Immature natural killer cell (primary cell): ENCODE measurements at places on chromosomes 4 and X. TPM values are rescaled to one million over a fixed set of nuclear protein-coding genes. Genes with fewer than 3 reads are reported as not detected.

- DNase-seq: no peak
Measured at GRCh38 chrX:19332983-19333382, 10.7 kb upstream of the PDHA1 start.

DNA sequence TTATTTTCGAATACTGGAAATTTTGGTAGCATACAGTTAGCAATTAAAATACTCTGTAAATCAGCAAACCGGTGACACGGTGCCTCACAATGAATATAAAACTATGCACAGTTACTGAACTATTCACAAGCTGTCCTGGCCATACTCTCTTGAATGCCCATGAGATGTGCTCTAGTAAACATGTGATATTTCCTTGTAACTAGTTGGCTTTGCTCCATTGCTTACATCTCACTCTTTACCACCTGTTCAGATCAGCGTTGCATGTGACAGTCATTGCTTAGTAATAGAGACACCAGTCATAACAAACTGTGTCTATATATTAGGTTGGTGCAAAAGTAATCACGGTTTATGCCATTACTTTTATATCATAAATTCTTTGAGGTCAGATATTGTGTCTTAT is 897.9 kb upstream of the FTHL17 start:
- no peak for DNase-seq

DNA sequence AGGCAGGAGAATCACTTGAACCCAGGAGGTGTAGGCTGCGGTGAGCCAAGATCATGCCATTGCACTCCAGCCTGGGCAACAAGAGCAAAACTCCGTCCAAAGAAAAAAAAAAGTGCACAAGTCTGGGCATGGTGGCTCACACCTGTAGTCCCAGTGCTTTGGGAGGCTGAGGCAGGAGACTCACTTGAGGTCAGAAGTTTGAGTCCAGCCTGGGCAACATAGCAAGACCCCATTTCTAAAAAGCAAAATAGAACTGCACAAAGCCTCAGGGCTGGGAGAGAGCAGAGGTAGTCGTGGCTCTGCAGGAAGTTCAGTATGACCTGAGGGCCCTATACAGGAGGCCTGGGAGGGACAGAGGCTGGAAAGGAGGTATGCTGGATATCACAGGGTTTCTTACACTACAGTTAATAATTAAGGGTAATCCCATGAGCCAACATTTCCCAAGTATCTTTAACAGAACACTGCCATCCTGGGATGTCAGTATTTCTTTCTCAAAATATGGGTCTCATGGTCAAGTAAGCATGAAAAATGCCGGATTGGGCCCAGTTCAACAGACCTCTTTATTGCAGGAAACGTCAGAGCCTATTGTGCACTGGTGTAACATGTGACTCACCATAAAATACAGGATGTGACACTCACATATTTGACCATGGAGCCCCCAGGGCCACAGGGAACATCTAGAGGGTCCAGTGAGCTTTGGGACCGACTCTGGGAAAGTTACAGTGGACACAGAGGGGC is 37.8 kb downstream of the ACSL1 start:
- DNase-seq: no peak

DNA sequence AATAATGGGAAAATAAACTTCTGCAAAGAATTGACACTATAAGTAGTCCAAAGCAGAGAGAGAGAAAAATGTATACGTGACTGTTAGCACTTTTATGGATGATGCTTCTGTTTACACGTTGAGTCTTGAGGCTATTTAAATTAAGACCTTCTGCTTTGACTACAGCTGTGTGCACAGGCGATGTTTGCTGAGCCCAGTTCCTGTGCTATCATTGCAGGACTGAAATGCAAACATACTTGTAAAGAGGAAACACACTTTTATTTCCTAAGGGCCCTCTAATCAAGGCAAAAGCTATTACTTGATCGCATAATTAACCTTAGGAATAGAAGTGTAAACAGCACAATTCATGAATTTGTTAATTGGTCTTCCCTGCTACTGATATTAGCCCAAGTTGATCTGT is 226.9 kb downstream of the FBXW7 start:
- no peak for DNase-seq

GRCh38 chrX:119410027-119410819 is 11.1 kb downstream of the SLC25A43 start:
- DNase-seq: no peak

DNA sequence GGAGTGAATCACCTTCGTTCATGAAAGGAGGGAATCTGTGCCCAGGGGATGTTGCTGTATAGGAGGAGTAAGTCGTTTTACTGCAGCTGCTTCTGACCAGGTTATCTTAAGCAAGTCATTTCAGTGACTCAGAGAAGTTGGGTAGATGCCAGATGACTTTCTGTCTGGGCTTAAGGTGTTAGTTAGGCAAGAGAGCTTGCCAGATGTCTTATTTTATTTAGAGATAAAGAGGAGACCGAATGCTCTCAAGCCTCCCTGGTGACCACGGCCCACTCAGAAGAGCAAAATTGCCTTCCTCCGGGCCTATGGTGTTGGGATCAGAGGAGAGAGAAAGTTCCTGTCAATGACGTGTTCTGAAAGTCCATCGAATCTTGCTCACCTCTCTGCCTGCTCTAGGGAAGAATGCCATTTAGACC is 16.3 kb upstream of the ZNF827 start:
- DNase-seq: no peak

- DNase-seq: no peak
Measured at GRCh38 chr4:2666722-2667247, 89.4 kb downstream of the TNIP2 start.

- no peak for DNase-seq
Measured at GRCh38 chrX:12237771-12238170, 99.5 kb downstream of the FRMPD4 start.

GRCh38 chrX:47643926-47644325 is 6.4 kb downstream of the ELK1 start:
- DNase-seq: no peak

DNA sequence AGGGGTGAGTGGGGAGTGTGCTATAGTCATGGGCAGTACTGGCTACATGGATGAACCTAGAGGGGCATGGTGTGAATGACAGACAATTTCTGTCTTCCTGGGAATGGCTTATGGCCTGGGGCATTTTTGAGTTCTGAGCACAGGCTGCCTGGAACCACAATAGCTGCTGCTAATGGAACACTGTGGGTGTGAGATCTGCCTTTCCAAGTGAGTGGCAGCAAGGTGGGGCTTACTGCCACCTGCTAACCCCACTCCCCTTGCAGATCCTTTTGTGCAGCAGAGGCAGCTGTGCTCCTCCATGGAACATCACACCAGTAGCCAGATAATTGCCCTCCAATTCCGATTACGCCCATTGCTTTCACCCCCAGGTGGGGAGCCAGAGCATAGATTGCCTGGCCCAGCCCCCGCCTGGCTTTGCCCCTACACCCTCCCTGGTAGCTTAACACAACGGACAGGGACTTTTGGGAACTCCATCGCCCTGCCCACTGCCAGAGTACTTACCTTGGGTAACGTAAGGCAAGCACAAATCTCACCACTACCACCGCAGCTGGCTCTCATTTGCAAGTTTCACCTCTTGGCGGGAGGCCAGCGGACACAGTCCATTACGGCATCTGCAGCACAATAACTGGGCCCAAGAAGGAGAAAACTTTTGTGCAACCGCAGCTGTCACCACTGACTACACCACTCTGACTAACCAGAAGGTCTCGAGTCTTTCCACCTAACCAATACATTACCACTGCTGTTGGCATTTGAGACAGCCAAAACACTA is 421.2 kb upstream of the NWD2 start:
- no peak for DNase-seq

DNA sequence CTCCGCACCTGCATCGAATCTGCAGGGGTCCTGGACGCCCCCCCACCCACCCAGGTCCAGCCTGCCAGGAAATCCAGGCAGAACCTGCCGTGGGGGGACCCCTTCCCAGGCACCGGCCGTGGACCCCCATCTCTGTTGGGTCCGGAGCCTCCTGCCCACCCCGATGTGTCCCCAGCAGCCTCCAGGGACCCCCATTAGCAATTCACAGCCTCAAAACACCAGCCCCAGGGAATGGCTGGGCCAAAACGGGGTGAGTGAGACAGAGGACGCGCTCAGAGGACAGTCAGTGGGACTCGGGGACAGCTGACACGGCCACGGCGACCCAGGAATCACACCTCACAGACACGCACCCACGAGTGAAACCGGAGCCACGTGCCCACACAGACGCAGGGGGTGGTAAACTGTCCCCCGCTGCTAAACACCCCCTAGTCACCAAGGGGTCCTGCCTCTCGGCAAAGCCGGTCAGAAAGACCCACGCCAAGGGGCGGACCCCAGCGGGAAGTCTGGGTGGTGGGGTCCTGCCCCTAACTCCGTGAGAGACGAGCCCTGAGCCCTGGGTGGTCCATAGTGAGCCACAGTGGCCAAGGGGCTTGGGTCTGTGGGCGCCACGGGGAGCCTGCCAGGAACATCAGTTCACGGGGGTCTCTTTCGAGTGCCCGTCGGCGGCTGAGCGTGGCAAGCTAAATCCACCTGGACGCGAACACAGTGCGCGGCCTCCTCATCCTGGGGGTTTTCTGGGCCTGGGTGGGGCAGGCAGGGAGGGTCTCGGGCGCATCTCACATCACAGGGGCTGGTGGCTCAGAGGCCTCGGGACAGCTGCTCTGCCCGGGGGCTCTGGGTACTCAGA is 126.5 kb upstream of the NKX1-1 start:
- DNase-seq: no peak

- DNase-seq: no peak
Measured at GRCh38 chr4:17008834-17009345, 110.4 kb upstream of the LDB2 start.

- no peak for DNase-seq
Measured at GRCh38 chr4:10808591-10808990, 124.0 kb upstream of the CLNK start.

DNA sequence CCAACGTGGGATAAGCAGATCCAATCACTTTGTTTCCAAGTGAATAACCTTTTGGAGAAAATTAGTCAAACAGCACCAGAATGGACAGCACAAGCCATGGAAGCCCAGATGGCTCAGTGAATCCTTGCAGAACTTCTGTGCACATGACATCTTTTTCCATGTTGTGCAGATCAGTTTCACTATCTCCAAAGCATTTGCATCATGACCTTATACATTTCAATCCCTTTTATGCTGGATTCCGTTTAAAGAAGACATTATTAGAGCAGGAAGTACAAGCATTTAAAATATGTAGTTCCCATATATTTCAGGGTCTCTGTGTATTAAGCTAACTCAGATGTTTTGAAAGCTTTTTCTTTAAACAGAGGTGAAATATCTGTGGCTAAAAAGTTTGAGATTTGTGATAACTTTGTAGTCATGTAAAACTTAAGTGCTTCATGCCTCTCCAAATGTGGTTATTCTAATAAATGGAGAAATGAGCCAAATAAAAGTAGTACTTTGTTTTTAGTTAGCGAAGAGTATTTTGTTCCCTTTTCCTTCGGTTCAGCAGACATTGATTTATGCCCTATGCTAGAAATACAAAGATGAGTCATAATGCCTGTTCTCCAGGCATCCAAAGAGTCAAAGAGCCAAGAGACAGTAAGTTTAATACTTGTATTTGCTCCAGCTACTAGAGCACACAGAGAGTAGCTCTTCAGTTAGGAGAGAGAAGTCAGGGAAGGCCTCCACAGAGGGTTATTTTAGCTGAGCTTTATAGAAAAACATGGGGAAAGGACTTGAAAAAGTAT is 39.0 kb downstream of the PLAC8 start:
- no peak for DNase-seq

- no peak for DNase-seq
Measured at GRCh38 chr4:23921447-23921845, 31.6 kb upstream of the PPARGC1A start.

DNA sequence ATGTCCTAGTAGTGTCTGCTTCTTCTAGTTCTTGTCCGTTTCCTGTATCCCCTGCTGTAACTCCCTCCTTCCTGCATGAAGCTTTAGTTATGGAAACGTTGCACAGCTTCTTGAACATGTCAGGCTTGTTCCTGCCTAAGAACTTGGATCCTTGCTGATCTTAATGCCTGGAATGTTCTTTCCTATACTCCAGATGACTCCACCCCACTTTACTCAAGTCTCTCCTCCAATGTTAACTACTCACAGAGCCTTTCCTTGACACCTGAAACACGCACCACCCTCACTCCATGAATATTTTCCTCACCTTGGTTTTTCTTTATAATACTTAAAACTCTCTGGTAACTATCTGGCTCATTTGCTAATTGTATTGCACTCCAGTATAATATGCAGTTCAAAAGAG is 19.4 kb downstream of the MAGEC3 start:
- DNase-seq: no peak

DNA sequence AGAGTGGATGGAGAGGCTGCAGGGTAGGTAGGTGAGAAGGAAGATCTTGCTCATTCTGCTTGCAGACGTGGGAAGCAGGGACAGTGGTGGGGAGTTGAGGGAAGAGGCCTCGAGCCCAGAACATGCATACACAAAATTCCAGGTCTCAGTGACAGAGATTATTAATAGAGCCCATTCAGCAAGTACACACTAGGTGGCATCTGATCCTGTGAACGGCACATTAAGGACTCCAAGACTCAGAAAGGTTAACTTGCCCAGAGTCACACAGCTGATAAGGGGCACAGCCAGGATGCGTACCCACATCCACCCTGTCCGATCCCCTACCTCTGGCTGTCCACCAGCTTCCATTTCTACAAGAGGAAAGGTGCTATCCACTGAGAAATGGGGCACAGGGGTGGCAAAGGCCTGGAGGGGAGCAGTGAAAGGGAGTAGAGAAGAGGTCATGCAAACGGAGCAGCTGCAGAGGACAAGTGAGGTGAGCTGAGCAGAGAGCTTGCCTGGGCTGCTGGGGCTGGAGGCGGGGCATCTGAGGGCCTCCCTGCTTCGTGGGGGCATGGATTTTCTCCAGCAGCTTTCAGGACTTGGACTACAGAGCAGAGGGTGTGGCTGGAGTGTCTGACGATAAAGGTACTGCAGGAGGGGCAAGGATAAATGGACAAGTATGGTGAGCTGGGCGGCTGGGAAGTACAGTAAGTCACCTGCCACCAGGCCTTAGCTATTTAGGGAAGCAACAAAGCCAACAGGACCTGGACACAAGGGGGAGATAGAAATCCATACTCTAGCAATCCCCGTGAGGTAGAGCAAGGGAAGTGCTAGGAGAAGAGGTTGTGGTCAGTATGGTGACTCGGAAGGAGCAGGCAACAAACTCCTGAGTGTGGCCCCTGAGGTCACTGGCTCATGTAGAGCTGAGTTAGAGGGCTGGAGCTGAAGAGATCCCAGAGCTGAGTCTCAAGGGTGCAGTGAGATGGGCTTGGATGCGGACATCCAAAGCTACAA is 11.2 kb downstream of the IDS start:
- no peak for DNase-seq

- DNase-seq: no peak
Measured at GRCh38 chr4:172050911-172051310, 237.7 kb downstream of the GALNTL6 start.

HTRA3 gene
- polyA plus RNA-seq: not detected

MAMLD1 gene
- not detected for polyA plus RNA-seq

GPC3 gene
- polyA plus RNA-seq: not detected

CWH43 gene
- polyA plus RNA-seq: not detected

TKTL2 gene
- not detected for polyA plus RNA-seq

GPR82 gene
- 7.2 TPM for polyA plus RNA-seq

FAM184B gene
- not detected for polyA plus RNA-seq

GAGE12F gene
- not detected for polyA plus RNA-seq

CTSO gene
- polyA plus RNA-seq: 58.1 TPM

GDI1 gene
- polyA plus RNA-seq: 20.9 TPM

NPY5R gene
- polyA plus RNA-seq: not detected

OTC gene
- polyA plus RNA-seq: not detected

ARHGAP36 gene
- not detected for polyA plus RNA-seq
